DMS153 (cell line): ENCODE measurements at places on chromosomes 16 and 17.

- DNase-seq: no peak
Observed at GRCh38 chr16:62701426-62701825, 665.2 kb upstream of the CDH8 start.

DNA sequence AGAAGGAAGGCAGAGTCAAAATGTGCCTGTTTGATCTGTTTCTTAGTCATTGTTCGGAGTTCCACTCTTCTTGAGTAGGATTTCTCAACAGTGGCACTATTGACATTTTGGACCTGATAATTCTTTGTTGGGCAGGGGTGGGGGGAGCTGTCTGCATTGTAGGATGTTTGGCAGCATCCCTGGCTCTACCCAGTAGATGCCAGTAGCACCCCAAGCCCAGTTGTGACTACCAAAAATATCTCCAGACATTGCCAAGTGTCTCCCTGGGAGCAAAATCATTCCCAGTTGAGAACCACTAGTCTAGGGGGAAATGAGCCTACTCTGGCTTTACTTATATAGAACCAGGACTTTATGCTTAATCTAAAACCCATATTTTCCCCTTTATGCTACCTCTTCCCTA, 1.1 kb upstream of the GFOD2 start:
- no peak for DNase-seq

DNA sequence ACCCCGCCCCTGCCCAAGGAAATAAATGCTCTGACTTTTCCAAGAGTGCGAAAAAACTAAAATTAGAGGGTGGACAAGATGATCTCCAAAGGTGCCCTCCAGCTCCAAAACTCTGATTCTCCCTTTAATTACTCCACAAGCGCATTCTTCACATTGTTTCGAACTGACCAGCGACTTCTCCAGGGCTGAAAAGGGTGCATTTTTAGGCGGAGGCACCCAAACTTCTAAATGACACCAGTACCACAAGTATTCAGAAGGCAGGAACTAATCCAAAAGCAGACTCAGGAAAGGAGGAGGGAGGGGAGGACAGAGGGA, 750 bp downstream of the ZFHX3 start:
- DNase-seq: no peak

- DNase-seq: no peak
Observed at GRCh38 chr17:76176701-76177574, 35.9 kb upstream of the FOXJ1 start.

DNA sequence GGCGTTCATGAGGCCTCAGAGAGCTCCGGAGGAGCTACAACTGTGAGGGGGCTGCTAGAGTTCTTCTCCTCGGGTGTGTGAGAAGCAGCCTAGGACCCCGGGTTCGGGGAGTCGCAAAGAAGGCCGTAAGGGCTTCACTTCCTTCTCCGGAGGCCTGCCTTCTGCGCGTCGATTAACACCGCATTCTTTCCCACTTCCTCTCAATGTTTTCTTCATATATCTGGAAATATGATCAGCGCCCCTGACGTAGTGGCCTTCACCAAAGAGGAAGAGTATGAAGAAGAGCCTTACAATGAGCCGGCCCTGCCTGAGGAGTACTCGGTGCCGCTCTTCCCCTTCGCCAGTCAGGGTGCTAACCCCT, 449 bp downstream of the SMCR8 start:
- no peak for DNase-seq

- no peak for DNase-seq
Observed at GRCh38 chr17:7379134-7379533, 1.8 kb upstream of the TNK1 start.

GRCh38 chr16:54233615-54234014, 53.0 kb downstream of the IRX3 start:
- DNase-seq: no peak

GRCh38 chr16:82682767-82683166, 56.0 kb downstream of the CDH13 start:
- DNase-seq: no peak

GRCh38 chr17:38735161-38735997, 5.2 kb downstream of the CISD3 start:
- no peak for DNase-seq

DNA sequence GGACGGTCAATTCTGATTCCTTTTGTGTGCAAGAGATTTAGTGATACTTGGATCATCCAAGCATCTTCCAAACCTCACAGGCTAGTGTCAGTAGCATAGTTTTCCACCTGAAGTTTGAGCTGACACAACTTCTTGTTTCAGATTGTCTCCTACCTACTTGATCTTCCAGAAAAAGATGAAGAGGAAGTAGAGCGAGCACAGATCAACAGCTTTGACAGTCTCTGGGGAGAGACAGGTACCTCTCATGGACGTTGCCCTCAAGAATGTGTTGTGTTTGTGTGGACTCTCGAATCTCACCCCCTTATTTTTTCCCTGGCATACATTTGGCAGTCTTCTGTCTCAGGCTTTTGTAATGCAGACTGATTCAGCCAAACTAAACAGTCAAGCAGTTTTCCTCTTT, 47.4 kb downstream of the CYB561 start:
- no peak for DNase-seq

GRCh38 chr17:80424878-80425765, 10.2 kb downstream of the ENDOV start:
- no peak for DNase-seq

DNA sequence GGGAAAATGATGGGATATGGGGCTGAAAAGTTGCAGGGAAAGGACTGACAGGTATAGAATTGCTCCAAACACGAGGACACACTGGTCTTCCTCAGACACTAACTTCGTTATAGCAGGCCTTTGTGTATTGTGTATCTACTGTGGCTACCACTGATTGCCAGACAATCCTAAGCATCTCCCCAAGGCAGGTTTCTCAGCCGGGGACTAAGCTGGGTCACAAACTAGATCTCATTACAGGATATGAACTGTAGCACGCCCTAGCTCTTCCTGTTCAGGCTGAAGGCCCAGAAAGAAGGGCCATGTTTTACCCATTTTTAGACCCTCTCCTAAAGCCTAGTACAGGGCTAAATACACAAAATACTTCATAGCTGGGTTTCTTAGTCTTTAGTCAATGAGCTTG, 5.1 kb upstream of the RANGRF start:
- no peak for DNase-seq

- DNase-seq: no peak
Observed at GRCh38 chr16:30619202-30619601, 9.0 kb upstream of the ZNF689 start.

DNA sequence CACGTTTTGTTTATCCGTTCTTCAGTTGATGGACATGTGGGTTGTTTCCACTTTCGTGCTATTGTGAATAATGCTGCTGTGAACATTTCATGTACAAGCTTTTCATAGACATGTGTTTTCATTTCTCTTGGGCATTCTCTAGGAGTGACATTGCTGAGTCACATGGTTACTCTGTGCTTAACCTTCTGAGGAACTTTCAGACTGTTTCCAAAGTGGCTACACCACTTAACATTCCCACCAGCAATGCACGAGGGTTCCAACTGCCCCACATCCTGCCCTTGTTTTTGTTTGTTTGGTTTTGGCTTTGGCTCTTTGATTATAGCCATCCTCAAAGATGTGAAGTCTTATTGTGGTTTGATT, 14.2 kb upstream of the PEMT start:
- no peak for DNase-seq

DNA sequence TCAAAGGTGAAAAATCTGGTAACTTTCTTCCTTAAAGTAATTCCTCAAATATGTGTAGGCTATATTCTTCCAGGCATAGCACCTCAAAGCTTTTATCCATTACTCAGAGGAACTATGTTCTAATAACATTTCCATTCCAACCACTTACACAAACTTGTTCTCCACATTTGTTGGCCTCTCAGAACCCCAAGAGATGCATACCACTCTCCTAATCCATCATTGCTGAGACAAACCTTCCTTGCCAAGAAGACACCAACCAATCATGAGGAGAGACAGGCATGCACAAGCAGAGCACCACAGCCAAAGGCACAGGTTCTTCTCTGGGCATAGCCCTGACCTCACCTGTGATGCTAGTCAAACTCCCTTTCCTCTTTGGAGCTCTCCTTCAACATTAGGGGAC, 20.9 kb downstream of the CDH11 start:
- no peak for DNase-seq

DNA sequence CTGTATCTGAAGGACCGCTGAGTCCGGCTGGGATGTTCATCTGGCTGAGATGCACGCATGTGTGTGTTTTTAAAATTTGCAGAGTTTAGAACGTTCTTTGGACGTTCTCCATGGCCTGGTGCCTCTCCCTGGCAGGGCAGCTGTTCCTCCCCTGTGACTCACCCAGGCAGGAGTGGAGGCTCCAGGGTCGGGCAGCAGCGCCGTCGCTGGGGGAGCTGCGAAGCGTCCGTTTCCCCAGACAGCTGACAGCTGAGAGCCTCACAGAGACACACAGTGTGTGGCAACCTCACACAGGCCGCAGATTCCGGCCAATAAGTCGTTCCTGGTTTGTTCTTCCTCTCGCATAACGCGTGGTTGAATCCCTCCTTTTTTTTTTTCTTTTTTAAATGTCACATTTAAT, 80.6 kb downstream of the OR1D5 start:
- no peak for DNase-seq

DNA sequence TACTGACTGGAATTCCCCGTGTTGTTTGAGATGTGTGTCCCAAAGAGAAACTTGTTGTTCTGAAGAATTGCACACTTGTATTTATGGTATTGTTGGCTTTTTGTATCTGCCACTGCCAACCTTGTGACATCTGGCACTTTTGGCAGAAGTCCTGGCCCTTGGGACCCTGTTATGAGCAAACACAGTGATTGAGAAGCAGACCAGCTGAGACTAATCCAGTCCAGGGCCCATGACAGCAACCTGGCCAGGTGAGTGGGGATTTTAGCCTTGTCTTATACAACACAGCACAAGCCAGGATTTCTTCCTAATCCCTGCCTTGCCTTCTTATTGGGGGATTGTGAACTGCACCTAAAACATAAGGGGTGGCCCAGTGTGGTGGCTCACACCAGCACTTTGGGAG, 80.0 kb downstream of the NTN1 start:
- no peak for DNase-seq

DNA sequence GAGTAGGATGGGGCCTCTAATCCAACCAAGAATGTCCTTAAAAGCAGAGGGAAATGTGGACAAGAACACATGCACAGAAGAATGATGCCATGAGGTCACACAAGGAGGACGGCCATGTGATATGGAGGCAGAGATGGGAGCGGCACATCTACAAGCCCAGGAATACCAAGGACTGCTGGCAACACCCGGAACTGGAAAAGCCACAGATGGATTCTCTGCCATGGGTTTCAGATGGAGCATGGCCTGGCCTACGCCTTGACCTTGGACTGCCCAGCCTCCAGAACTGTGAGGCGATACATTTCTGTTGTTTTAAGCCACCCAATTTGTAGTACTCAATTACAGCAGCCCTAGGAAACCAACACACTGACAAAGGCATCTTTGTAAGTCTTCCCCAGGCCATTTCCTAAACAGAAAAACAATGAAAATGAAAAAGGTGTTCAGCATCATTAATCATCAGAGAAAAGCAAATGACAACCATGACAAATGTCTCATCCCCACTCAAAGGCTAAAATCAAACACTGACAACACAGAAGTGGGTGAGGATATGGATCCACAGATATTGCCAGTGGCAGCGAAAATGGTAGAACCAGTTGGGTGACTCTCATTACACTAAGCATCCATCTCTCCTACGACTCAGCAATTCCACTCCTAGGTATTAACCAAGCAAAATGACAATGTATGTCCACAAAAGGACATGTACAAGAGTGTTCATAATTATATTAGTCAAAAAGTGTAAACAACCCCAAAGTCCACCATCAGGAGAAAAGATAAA, 76.9 kb upstream of the CNEP1R1 start:
- peak; percentile 57 for DNase-seq

DNA sequence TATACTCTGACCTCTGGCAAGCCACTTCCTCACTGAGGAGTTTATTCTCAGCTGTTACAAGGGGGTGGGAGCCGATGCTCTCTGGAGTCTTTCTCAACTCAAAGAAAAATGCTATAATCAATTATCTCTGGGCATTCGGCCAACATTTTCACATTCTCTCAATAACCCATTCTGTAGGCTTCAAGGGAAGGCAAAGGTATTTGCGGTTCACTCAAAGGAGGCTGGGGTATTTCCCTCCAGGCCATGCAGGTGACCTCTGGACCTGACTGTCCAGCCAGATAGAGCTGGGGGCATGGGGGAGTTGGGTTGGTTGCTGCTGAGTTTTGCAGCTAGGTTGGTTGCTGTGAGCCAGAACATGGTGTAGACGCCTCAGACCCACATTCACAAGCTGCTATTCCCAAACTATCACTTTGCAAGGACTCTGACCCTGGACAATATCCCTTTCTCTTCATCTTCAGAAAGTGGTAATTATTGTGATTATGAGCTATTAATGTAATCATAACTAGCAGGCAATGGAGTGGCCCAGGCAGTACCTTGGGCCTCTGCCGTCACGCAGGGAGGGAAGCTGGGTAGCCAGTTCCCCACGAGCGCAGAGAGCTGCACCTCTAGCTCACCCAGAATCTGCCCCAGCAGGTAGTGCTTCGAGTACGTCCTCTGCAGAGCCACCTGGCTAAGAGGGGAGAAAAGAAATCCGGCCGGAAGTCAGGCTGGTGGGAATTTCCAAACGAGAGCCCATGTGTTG, 42.1 kb downstream of the AIPL1 start:
- DNase-seq: peak; percentile 35

DNA sequence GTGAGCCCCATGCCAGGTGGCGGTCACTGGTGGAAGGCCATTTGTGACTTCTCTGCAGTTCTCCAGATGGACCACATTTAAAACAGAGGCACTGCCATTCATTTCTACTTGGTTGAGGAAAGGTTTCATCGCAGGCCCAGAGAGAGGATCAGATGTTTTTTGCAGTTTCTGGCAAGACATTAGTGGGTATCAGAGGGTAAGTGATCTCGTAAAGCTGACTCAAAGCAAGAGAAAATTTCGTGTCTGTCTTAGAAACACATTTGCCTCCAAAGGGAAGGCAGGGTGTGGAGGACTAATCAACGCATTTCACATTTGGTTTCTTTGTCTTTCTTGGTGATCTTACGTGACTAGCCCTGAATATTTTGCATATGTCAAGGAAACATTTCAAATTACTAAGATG, 81.8 kb downstream of the PRKCB start:
- no peak for DNase-seq

GRCh38 chr17:78715000-78715771, 66.9 kb downstream of the CYTH1 start:
- DNase-seq: no peak

- no peak for DNase-seq
Observed at GRCh38 chr16:66486199-66486772, 59.2 kb downstream of the BEAN1 start.
